ENCODE measurements at places on chromosomes 7 and 10.
A peak's percentile ranks its signal among the peaks of the same experiment; 100 is the strongest.

DNA sequence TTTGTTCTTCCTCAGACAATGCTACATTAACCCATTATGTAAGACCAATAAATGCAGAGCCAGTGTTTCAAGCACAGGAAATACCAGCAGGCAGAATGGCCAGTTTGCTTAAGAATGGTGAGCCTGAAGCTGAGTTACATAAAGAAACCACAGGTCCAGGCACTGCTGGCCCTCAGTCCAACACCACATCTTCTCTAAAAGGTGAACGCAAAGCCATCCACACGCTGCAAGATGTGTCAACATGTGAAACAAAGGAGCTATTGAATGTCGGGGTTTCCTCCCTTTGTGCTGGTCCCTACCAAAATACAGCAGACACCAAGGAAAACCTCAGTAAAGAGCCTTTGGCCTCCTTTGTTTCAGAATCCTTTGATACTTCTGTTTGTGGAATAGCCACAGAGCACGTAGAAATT, 63.8 kb downstream of the TASOR2 start:
- no peak for DNase-seq

- peak; percentile 77 for DNase-seq
Observed at GRCh38 chr7:131627735-131628190, 71.3 kb upstream of the PODXL start.

- no peak for DNase-seq
Observed at GRCh38 chr10:112872728-112873127, 77.3 kb upstream of the TCF7L2 start.

DNA sequence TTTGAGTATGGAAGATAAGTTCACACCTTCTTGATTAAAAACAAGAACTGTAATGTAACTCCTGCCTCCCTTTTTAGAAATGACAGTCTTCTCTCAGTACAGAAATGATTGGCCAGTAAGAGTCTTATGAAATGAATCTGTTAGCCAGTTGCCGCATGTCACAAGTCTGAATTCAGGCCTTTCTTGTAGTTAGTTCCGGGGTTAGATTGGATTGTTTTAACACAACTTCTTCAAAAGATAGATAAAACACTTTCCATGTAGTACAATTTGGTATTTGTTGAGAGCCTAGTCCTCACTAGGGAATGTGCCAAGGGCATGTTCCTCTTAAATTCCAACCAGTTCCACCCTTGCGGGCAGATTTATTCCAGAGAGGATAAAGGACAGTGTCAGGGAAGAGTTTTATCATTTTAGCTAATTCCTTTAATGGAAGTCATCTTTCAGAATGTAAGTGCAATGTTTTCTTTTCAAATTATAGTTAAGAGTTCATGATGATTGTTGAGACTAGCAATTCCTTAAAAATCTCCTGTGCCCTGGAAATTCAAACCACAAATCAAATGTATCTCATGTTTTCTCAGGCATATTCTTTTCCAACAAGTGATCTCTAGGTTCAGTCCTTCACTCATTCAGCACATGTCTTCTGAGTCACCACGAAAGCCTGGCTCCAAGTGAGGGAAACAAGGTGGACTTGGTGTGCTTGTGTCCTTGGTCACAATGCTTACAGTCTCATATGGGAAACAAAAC, 4.1 kb downstream of the FHIP2A start:
- no peak for DNase-seq

DNA sequence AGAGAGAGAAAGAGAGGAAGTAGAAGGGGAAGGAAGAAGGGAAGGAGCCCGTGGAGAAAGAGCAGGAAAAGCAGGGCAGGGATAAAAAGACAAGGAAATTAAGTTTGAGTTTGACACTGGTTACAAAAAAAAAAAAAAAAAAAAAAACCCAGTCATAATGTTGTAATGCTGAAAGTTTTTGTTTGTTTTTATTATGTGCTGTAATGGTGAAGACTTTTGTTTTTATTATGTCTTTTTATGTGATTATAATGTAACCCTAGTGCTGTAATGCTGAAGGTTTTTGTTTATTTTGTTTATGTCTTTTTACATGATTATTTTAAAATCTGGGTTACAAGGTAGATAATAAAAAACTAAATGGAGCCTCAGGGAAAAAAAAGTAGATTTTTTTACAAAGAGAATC, 184.8 kb downstream of the SEMA3A start:
- no peak for DNase-seq

DNA sequence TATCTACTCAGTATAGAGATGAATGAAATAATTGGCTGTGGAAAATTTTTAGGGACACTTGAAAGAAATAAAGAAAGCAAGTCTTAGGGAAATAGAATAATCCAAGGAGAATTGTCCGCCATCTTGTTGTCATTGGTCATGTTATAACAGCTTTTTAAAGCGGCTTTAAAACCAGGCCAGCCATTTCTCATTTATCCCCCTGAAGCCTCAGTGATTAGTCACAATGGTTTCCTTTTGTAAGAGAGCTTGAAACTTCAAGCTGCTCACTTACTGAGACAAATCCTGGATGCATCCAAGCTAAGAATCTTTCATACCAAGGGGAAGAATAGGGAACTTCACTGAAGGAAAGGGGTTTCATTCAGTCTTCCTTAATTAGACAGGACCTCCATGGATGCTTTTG, 67.9 kb downstream of the SGCE start:
- no peak for DNase-seq

- no peak for DNase-seq
Observed at GRCh38 chr7:96400001-96400400, 78.1 kb upstream of the SLC25A13 start.

DNA sequence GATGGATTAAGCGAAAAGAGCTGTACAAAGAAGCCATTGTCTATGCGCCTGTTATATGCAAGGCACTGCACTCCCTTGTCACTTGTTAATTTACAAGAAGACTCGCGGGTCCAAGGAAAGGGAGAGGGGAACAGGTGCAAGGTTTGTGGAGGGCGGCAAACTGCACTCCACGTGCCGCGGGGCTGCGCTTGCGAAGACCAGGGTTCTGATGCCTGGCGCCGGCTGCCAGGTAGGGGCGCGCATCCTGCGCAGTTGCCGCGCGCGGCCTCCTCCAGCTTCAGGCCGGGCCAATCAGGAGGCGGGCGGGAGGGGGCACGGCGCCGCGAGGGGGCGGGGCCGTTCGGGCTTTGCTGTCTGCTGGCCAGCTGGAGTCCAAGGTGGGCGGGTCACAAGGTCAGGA, 140.6 kb upstream of the PALS2 start:
- DNase-seq, result no peak

GRCh38 chr7:75687246-75688088, 51.3 kb downstream of the HIP1 start:
- no peak for DNase-seq

GRCh38 chr7:116647290-116647689, 24.7 kb upstream of the MET start:
- DNase-seq, result no peak

DNA sequence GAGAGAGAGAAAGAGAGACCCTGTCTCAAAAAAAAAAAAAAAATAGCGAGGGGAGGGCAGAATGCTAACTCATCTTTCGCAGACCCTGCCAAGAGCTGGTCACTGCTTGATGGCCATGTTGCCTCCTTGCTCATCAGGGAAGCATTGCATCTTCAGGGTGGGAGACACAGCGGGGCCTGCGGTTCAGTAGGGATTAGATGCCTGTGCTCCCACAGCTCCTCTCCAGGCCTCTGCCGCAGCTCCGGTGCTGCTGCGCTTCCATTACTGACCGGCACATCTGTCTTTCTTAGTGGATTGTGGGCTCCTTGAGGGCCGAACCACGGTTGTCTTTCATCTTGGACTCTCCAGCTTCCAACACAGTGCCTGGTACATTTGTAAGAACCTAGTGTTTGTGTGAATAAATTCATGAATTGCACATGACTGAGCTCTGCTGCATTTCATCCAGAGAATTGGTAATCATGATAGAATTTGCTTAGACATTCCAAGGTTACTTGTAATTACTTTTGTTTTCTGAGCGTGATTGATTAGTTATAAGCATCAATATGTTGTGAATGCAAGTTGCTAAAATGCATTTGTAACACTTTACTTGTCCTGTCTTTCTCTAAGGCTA, 16.8 kb downstream of the HK1 start:
- no peak for DNase-seq

DNA sequence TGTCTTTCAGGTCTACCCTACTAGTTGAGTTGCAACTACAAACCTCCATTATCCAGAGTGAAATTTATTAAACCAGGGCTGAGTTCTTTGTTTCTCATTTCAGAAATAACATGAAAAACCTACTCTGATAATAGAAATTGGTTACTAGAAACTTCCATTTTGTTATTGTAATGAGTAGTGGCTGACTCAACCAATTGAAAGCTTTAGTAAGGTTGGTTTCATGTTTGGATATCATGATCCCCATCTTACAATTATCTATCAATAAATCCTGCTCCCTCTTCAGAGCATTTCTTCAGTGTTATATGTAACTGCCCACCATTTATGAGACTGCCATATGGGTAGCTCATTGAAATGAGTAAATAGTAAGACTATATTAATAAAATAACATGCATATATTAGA, 16.9 kb downstream of the MDFIC start:
- no peak for DNase-seq

DNA sequence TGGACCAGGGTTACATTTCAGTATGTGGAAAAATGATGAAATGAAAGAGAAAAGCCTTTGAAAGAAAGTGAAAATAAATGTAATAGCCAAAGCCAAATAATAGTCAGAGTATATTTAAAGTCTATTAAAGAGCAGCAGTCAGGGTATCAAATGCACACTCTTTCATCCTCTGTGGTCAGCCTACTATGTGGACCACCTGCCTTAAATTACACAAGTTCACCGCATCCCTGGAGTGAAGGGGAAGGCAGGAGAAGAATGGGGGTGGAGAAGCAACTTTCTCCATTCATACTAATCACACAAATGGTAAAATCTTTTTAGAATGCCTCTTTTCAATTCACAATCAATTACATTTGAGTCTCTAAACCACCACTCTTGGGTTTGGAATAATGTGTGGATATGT, 16.0 kb downstream of the TWIST1 start:
- no peak for DNase-seq

- DNase-seq, result no peak
Observed at GRCh38 chr10:8840356-8840755, 785.9 kb downstream of the GATA3 start.

DNA sequence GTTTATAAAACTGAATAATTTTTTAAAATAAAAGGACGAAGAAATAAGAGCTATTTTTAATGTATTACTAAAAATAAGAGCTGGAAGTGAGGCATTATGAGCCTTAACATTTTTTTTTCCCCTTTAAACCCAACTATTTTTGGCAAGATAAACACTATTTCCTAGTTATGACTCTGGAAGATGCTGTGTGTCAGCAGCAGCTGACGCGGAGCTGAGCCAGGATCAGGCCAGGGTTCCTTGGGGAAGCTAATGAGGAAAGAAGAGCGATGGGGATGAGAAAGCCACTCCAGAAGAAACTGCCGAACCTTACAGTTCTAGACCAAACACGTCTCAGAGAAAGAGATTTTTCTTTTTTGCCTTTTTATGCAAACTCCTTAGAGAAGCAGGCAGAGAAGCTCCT, 85.9 kb downstream of the USP6NL start:
- DNase-seq, result no peak

DNA sequence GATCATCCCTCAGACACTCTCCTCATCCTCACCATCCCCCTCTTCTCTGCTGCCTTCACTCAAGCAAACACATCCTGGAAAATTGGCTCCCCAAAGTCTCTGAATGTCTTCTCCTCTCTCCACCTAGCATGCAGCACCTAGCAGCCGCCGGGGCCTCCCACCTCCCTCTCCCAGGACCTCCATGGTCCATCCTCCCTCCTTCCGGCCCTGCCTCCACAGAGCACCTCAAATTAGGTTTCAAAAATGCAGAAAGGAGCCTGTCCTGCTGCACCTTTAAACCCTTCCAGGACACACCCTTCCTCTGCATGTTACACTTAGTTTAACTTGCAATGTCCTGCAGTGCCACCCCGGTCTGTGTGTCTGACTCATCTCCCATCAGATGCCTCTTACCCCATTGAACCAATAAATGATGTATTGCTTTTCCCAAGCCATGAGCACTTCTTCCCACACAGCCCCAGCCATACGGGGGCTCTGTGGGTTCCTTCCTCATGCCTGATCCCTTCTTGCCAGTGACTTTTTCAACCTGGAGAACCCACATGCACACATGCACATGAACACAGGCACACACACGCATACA, 582.5 kb upstream of the MGMT start:
- DNase-seq, result no peak

- peak; percentile 56 for DNase-seq
Observed at GRCh38 chr7:151243408-151244195, 4.9 kb downstream of the SMARCD3 start.

DNA sequence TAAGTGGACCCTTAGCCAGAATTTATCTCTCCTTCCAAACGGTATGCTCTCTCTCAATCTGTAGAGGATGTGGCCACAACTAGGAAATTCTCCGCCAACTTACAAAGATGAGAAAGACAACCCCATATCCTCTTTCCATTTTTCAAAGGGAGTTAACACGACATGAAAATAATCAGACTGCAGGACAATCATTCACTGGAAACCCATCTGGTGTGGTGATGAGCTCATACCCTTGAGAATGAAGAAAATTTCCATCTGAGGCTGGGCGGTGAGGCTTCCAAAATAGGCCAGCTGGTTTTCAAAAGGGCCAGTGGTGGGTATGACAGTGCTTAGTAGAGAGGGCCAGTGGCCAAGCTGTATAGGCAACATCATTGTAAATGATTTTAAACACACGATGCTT, 369.6 kb downstream of the FRMD4A start:
- no peak for DNase-seq

- DNase-seq, result no peak
Observed at GRCh38 chr7:45969940-45970339, 48.9 kb upstream of the IGFBP3 start.

DNA sequence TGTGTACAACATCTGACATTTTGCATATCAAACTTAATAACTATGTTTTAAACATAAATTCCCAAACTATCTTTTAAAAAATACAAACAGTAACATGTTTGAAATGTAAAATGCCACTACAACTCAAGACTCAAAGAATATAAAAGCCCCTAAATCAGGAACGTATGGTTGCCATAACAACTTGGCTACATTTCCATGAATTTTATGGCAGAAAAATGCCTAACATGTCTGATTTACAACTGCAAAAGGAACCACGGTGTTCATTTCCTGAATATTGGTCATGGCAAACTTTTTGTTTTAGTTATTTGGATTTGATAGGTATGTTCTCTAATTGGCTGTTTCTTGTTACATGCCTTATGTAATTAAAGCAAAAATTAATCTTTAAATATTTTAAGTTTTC, 2.0 kb downstream of the SOSTDC1 start:
- DNase-seq, result no peak

GRCh38 chr7:56078196-56078595, 14.1 kb downstream of the SUMF2 start:
- DNase-seq, result no peak

DNA sequence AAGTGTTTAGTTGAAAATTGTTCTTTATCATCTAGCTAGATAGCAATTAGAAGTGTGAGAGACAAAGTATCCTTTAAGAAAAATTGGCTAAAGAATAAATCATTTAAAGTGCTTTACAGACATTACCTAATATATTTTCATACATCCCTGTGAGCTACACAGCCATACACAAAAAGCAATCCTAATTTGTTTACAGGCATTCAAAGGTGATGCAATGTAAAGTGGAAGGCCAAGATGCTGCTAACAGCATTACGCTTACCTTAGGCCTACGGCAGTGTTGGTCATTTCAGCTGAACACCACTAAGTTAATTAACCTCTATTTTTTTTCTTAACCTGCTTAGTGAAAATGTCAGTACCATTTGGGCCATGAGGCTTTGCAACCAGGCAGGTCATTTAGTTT, 10.7 kb upstream of the CASD1 start:
- no peak for DNase-seq

- peak; percentile 36 for DNase-seq
Observed at GRCh38 chr7:127812540-127812939, 160.5 kb downstream of the SND1 start.

- no peak for DNase-seq
Observed at GRCh38 chr7:69412331-69413146, 185.7 kb upstream of the AUTS2 start.

All from NCI-H1417 (cell line).